Psoas muscle (tissue), 8 donors: ENCODE measurements at places on chromosomes 3 and 15. TPM values are rescaled to one million over a fixed set of nuclear protein-coding genes. Genes with fewer than 3 reads are reported as not detected.

GRCh38 chr3:107981471-107982111, 109.2 kb downstream of the CD47 start:
- DNase-seq, result peak; percentile 28

DNA sequence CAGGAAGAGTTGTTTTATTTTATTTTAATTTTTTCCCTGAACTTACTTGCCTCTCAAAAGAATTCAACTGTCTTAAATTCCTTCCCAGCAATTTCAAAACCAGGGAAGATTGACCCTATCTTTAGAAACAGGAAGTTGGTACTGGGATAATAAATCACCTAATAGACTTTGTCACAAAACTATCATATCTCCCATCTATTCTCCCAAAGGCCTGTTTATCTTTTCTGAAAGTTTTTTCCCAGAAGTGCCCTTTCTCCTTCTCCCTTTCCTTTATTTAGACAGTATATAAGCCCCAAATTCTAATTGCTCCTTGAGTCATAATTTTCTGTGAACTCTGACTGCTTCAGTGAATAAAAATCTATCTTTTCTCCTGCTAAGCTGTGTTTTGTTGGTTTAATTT, 2.9 kb upstream of the RNF7 start:
- DNase-seq, result no peak

GRCh38 chr15:36671017-36671416, 91.6 kb downstream of the CDIN1 start:
- DNase-seq, result no peak

GRCh38 chr3:44991326-44991725, 15.3 kb downstream of the EXOSC7 start:
- DNase-seq, result no peak

GRCh38 chr3:155007729-155008128, 72.4 kb upstream of the MME start:
- DNase-seq, result no peak

DNA sequence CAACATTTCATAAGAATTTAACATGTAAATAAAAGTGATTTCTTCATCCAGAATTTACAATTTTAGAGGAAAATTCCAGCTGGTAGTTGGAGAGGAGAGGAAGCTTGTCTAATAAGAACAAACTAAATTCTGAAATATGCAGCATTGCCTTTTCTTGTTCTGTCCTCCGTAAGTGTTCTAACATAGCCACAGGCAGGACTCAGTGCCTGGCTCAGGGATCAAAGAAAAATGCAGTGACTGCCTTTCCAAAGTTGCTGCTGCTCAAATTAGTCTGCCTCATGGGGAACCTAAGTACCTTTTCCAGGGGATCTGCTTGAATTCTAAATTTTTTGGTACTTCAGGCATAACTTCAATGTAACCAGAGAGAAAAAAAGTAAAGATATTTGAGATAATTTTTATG, 713.0 kb upstream of the CADM2 start:
- DNase-seq, result no peak

- no peak for DNase-seq
Observed at GRCh38 chr3:41507336-41508062, 308.2 kb downstream of the CTNNB1 start.

- DNase-seq, result no peak
Observed at GRCh38 chr15:75786575-75786947, 56.7 kb upstream of the UBE2Q2 start.

DNA sequence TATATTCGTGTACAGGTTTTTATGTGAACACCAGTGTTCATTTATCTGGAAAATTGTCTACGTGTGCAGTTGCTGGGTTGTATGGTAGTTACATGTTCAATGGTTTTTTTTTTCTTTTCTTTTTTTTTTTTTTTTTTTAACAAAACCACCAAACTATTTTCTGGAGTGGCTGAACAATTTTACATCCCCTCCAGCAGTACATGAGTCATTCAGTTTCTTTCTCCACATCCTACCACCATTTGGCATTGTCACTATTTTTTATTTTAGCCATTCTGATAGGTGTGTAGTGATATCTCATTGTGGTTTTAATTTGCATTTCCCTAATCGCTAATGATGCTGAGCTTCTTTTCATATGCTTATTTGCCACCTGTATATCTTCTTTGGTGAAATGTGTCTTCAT, 256.3 kb upstream of the EOMES start:
- no peak for DNase-seq

- no peak for DNase-seq
Observed at GRCh38 chr3:57006179-57006657, 54.2 kb upstream of the SPATA12 start.

GRCh38 chr3:33167284-33167683, 51.3 kb downstream of the SUSD5 start:
- no peak for DNase-seq

- no peak for DNase-seq
Observed at GRCh38 chr15:92914768-92915221, 14.7 kb downstream of the CHD2 start.

- no peak for DNase-seq
Observed at GRCh38 chr15:86690566-86690965, 610.9 kb downstream of the AGBL1 start.

DNA sequence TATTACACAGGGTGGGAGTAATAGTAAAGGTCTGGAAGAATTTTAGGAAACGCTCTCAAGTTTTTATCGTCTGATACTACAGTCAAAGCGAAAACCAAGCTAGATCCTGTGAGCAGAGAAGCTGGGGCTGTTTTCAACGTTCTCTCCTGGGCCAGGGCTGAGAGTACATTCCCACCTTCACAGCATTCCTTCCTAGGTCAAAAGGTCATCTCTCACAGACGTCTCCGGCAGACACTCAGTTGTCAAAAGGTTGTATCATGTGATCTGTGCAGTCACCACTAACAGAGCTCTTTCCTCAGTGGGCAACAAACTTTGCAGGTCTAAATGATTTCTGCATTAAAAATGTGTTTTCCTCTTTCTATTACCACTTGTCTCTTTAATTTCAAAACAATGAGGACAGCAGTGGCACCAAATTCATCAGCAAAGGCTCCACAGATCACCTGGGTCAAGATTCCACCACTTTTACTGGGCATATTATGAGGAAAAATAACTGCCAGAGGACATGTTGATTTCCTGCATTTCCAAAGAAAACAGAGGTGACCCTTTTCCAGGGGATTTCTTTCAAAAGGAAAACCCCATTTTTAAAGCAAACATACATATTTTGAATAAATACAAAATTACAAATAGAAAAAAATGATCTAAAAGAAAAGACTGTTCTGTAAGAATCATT, 41.9 kb downstream of the MEIS2 start:
- DNase-seq, result no peak

GRCh38 chr3:132042681-132043080, 7.9 kb upstream of the CPNE4 start:
- DNase-seq, result no peak

- DNase-seq, result no peak
Observed at GRCh38 chr3:136989781-136990524, 32.2 kb downstream of the IL20RB start.

DNA sequence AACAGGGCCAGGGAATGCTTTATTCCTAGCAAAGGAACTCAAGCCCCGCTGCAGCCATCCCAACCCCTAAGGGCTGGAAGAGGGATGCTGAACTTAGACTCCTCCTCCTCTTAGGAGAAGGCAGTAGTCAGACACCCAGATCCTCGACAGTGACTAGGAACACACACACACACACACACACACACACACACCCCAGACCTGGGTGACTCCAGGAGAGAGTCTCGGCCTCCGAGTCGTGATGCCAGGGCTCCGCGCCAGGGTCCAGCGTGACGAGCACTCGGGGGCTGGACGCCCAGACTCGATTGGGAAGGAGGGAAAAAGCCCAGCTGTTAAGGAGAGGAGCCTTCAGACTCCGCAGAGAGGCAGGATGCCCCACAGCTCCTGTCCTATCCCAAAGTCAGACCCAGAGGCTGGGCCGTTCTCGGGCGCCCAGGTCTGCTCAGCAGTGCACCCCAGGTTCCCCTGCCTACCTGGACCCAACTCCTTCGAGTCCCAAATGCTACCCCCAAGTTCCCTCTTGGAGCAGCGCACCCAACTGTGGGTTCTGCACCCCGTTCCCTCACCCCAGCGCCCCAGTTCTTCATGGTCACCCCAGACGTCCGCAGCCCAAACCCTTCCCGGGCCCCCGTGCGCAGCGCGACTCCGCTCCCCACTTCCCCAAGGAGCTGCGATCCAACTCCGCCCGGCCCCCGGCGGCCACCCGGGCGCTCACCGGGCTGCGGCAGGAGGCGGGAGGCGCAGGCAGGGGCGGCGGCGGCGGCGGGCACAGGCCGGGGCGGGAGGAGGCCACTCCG, 421 bp downstream of the BMF start:
- DNase-seq, result peak; percentile 78

DNA sequence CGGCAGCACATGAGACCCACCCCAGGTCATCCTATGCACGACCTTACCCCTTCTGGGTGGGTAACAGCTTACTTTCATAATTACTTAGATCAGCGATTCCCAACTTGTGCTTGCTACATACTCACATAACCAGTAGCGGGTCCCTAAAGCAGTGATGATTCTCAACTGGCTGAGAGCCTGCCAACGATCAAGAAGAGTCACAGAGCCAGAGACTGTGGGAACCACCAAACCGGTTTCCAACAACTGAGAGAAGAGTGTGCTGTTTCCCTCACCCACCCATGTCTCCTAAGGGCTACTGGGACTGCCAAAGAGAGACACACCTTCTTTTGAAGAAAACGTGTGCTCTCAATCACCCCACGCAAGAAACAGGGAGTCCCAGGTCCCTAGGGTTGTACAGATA, 12.0 kb upstream of the XXYLT1 start:
- no peak for DNase-seq

DNA sequence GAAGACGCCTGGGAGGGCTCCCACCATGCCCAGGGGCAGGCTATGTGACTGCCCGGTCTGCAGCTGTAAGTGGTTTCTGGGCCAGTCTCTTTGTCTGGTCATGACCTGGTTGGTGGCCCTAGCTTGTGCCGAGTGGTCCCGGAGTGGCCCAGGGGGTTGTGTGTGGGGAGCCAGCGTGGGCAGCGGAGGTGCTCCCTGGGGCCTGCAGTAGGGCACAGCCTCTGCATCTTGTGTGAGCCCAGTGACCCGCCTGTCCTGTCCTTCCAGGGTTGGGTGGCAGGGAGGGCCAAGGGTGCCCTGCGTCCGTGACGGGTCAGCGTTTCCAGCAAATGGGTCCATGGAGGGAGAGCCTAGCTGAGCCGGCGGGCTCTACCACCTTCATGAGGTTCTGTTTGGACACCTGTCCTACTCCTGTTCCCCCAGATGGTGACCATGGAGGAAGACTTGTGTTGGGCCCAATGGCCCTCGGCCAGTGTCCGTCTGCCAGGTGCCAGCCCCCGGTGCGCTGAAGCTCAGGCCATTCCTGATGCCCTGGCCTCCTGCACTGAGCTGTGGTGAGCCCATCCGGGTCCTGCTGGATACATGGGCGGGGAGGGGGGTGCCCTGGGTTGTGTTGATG, 215.4 kb downstream of the SNRPN start:
- DNase-seq, result peak; percentile 41

DNA sequence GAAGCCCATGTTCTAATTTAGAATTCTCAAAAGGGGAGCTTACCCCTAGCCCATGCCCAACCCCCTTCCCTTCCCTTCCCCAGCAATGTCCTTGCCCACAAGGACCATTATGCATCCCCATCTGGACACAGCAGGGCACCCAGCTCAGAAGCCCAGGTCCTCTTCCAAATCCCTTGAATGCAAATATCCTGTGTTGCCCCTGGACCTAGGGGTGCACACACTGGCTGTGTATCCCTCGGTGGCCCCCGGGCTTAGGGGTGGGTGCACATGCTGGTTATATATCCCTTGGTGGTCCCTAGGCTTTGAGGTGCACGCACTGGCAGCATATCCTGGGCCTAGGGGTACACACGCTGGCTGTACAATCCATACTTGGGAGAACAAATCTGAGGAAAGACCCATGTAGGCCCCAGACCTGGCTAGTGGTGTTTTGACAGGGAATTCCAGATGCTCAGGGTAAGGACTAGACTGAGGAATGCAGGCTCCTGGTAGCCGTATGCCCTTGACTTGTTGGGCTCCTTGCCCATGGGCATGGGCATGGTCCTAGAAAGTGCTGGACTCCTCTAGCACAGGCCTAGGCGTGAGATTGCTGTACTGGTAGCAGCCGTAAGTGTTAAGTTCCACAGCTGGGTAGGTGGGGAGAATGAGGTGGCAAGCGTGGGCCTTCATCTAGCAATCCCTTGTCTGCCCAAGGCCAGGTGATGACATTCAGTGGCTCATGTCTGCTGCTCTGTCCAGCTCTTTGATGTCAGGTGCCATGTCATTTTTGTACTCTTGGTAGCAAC, 222.4 kb downstream of the OPA1 start:
- no peak for DNase-seq

GRCh38 chr3:67798412-67798811, 144.0 kb upstream of the SUCLG2 start:
- DNase-seq, result no peak

DNA sequence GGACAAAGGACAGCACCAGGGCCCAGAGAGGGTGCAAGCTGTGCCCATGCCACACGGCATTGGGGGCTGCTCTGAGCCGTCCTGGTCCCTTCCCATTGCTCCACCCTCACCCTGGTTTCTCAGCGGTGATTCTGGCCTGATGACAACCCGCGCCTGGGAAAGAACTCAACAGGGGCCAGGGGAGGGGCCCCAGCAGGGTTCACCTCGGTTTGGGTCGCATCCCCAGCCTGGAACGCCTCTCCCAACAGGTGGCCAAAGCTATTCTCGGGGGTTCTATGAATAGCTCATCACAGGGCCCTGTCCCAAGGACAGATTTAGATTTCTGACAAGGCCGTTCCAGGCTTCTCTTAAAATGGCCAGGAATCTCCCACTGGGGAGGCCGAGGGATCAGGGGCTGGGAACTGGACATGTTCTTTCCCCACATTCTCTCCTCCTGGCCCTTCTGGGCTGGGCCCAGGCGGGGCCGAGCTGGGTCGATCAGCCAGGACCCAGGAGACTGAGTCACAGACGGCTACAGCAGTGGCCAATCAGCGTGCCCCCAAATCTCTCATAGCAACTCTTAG, 17.9 kb downstream of the GRIP2 start:
- peak; percentile 78 for DNase-seq

GRCh38 chr15:44500555-44500954, 36.4 kb upstream of the EIF3J start:
- no peak for DNase-seq

GRCh38 chr3:65827076-65827475, 211.6 kb downstream of the MAGI1 start:
- no peak for DNase-seq

DNA sequence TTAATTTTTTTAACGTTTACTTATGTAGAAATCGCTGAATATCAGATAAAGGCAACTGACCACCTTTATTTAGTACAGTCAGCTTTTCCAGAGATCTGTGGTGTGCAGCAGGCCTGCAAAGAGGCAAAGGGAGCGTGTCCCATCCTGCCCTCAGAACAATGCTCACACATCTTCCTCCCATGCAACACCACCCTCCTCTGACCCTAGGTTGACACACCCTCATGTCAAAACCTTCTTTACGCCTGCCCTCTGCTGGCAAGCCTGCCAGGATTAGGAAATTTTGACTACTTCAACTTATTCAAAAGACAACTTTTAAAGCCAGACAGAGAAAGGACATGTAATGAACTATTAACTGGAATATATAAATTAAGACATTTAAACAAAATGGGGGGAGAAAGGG, 513.7 kb downstream of the FOXP1 start:
- peak; percentile 46 for DNase-seq

The ARL14 gene
- total RNA-seq, result not detected

The FILIP1L gene
- total RNA-seq, result 274 TPM

The FBXO40 gene
- 152 TPM for total RNA-seq

The ADAMTSL3 gene
- total RNA-seq, result 12.8 TPM

The SCAANT1 gene
- not detected for total RNA-seq

The USP50 gene
- total RNA-seq, result not detected

The FHIT gene
- total RNA-seq, result 4.6 TPM

The SYNPR gene
- not detected for total RNA-seq

The BBS4 gene
- total RNA-seq, result 20.7 TPM

The RAD18 gene
- 2.2 TPM for total RNA-seq

The PDIA5 gene
- total RNA-seq, result 2.9 TPM

The WDR49 gene
- total RNA-seq, result not detected
